ENCODE measurements at places on chromosomes 1 and 21.

GRCh38 chr1:22832414-22832786 is 121.8 kb downstream of the EPHB2 start:
- DNase-seq = peak; percentile 42

DNA sequence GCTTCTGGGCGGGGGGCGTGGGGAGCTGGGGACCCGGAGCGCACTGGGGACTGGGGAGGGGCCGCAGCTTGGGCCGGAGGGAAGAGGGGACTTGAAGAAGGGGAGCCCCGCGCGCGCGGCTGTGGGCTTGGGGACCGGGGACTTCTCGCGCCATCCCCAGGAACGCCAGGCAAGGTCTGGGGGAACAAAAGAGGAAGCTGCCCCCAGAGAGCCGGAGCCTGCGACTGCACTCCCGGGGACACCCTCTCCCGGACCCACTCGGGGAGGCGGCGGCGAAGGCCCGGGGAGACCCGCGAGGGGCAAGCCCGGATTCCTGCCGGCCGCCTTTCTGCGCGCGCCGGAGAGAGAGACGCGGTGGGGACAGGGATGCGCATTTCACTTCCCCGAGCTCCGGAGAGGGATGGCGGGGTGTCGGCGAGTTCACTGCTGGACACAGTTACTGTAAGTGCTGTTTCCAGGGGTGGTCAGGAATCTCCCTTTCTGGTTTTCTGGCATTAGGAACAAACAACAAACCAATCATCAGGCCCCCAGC is 732 bp downstream of the ABCG1 start:
- no peak for DNase-seq

DNA sequence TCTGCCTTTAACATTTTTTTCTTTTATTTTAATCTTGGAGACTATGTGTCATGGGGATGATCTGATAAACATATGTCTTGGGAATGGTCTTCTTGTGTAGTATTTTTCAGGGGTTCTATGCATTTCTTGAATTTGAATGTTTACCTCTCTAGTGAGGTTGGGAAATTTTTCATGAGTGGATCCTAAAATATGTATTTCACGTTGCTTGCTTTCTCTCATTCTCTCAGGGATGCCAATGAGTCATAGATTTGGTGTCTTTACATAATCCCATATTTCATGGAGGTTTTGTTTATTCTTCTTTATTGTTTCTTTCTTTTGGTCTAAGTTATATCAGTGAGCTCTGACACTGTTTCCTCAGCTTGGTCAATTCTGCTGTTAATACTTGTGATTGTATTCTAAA is 1237.2 kb downstream of the PLA2G4A start:
- no peak for DNase-seq

- DNase-seq = peak; percentile 8
Observed at GRCh38 chr1:180785291-180785690, 127.4 kb upstream of the KIAA1614 start.

DNA sequence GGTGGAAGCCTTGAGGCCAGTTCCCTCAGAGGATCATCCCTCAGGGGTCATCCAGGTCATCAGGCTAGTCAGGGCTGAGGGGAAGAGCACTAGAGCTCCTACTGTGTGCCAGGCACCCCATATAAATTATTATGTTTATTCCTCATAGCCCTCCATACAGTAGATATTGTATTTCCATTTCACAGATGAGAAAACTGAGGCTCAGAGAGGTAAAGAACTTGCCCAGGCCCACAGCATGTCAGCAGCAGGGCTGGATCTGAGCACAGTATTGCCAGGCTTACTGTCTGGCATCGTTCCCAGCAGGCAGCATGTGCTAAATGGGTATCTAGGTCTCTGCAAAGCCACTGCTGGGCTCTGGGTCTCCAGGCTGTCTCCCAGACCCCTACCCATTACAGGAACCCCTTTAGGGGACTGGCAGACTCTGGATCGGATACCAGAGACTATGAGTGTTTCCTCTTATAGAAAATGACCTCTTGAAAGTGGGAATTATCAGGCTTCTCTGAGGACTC is 153.3 kb downstream of the PTPRU start:
- no peak for DNase-seq

- DNase-seq = no peak
Observed at GRCh38 chr1:215717677-215718426, 150.7 kb downstream of the KCTD3 start.

DNA sequence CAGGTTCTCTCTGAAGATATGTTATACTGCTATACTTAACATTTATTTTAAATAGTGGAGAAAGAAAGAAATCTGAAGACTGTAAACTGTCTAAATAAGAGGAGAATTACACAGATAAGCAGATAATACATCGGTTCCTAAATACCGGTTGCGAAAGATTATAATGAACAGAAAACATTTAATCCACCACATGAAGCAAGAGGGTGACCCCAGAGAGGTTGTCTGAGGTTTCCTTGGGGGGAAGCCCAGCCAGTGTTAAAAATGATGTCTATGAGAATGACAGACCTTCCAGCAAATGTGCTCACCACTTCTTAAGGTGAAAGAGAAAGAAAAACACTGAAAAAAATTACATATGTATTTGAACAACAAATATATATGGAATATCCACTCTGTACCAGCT is 356.4 kb upstream of the KAZN start:
- DNase-seq = no peak

GRCh38 chr21:42521384-42521783 is 7.7 kb downstream of the SLC37A1 start:
- no peak for DNase-seq

GRCh38 chr1:53460211-53460634 is 1.0 kb downstream of the DMRTB1 start:
- DNase-seq = no peak

- no peak for DNase-seq
Observed at GRCh38 chr1:157721985-157722384, 21.4 kb upstream of the FCRL3 start.

DNA sequence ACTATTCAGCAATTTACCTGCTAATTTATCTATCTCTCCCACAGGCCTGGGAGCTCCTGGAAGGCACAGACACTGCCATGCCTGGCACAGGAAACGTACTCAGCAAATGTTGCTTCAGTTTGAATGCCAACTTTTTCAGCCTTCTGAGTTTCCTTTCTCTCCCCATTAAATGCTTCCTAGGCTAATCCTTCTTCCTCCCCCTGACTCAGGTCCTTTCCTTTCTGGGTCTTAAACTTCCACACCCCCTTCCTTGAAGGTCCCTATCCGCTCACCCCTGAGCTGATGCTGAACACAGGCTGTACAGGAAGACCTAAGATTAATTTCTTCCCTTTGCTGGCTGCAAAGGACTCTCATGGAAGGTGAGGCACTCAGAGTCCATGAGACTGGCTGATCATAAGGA is 40.3 kb upstream of the ECE1 start:
- no peak for DNase-seq

- no peak for DNase-seq
Observed at GRCh38 chr1:186741640-186742039, 61.4 kb upstream of the PTGS2 start.

DNA sequence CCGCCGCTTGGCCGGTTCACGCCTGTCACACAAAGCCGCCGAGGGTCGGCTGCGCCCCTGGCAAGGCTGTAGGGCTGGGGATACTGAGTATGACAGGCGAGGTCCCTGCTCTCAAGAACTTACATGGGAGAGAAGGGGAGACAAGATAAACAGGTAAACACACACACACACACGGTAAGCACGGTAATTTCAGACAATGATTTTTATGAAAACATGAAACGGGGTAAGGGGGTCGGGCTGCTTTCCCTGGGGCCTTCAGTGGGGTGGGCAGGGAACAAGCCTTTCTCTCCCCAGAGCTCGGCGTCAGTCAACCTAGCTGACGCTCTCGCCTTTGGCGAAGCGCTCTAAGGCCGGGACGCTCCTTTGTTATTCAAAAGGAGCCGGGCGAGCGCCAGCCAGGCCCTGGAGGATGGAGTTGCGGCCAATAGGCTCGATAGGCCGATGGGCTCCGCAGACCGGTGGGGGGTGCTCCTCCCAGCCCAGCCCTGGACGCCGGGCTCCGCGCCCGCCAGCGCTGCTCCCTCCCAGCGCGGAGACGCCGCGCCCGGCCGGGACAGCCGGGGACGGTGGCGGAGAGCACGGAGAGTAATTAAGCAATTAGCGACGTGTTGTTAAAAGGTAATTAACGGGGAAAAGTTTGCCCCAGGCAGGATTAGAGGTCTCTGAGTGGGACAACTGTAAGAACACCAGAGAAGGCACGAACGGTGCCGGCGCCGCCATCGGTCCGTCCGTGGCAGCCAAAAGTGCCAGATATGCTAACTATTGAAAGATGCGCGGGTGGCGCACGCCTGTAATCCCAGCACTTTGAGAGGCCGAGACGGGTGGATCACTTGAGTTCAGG is 950 bp upstream of the INKA2 start:
- peak; percentile 57 for DNase-seq

DNA sequence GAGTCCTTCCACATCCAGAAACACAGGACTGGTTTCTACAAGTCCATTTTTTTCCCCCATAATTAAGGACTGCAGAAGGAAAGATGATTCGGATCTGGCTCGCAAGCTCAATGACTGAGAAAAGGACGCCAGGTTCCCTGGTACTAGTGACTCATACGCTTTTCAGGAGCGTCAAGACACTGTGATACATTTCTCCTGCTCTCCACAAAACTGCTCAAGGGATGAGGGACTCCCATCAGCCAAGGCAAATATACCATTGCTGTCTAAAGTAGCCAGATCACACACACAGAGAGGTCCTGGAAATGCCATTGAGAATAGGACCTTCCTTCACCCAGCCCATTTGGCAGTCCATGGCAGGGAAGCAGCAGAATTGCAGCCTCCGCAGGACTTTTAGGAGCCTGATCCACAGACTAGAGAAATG is 253.6 kb upstream of the IRF2BP2 start:
- no peak for DNase-seq

DNA sequence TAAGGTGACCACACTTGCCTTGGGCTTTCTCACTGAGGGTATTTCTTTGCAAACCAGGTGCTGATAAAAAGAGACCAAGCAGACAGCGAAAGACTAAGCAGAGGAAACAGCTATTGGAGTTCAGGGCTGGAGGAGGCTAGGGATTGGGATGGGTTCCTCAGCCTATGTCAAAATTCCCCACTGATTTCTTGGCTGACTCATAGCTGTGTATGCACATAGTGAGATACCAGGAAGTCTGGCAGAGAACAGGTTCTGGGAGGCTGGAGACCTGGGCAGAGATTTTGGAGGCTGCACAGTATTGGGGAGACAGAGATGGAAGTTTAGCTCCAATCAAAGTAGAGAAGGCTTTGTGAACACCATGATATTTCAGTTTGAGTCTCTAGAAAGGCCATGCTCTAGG is 25.3 kb downstream of the YARS1 start:
- no peak for DNase-seq

DNA sequence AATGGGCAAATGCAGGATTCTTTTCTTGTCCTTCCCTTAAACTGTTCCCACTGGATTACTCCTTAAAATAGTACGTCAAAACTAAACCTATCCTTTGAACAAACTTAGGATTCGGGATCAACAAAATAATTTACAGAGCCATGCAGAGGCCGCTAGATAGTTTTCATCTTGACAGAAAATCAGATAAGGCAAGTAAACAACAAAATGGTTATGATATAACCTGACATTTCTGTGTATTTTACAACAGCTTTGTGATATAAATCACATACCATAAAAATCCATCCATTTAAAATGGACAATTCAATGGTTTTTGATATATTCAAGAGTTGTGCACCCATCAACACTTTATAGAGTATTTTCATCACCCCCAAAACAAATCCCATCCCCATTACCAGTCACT is 11.2 kb downstream of the SCAF4 start:
- no peak for DNase-seq

DNA sequence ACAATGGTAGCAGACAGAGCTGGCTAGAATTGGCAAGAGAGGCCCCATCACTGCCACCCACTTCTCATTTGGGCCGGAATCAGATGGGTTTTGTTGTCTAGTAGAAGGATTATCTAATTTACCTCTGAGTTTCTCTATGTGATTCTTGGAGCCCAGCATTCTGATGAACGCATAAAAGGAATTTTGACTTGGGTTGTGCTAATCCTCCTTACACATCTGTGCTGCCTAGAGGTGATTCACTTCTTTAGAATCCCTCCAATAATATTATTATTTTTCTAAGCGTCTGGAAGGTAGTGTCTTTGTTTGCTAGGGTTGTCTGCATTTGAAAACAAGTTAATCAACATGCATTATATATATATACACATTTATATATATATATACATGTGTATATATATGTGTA is 118.1 kb downstream of the RUNX1 start:
- DNase-seq = no peak

DNA sequence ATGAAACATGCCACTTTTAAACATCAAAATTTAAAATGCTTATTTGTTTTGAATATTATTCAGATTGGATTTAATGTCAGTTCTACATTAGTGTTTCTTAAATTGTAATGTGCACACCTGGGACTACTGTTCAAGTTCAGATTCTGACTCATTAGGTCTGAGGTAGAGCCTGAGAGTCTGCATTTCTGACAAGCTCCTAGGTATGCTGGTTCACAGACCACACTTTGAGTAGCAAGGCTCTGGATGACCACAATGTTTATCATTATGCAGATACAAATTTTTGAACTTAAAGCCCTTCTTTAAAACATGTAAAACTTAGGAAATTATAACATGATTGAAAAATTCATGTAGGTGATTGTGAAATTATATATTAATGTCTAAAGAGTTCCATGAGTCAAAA is 40.2 kb downstream of the TTLL7 start:
- no peak for DNase-seq

GRCh38 chr1:199041173-199041914 is 402.5 kb downstream of the PTPRC start:
- DNase-seq = no peak

DNA sequence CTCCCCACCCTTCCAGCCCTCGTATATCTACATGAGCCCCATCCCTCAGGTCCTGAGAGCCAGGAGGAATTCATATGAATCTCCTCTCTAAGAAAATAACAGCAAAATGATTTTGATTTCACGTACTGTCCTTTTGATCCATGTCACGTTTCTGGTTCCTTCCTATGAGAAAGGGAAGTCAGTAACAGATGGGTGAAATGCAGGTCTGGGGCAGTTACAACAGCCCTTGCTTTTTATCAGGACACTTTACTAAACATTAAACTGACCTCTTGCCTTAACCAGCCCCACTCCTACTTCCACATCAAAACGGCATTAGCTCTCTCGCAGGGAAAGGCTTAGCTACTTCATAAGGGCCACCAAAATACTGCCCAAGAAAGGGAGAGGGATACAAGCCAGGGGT is 59.0 kb downstream of the SPATA46 start:
- no peak for DNase-seq

DNA sequence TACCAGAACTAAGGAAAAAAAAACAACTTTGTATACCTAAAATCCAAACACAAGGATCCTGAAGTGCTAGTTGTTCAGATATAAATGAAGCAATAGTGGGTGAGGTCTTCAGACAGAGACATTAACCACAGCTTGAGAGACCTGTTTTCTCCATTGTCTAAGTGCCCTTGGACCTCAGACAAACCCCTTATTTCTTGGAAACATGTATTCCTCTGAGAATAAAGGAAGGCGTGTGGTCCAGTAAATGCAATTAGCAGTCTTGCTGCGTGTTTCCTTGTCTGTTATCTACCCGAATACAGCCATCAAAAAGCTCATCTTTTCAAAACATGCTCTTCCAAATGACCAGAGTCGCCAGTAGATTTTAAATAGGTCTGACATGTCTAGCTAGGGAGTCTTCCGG is 291.1 kb upstream of the NFIA start:
- no peak for DNase-seq

GRCh38 chr21:40905251-40905650 is 58.3 kb upstream of the DSCAM start:
- DNase-seq = no peak
